Occipital lobe (tissue), 3 donors: ENCODE measurements at places on chromosomes 2 and 18. TPM values are rescaled to one million over a fixed set of nuclear protein-coding genes. Genes with fewer than 3 reads are reported as not detected.

The VWC2L gene
- 20.9 TPM for total RNA-seq

The PHOSPHO2 gene
- total RNA-seq: 14.5 TPM

The IL36B gene
- not detected for total RNA-seq

The PPP1CB gene
- total RNA-seq: 433 TPM

The KLHL30 gene
- 0.16 TPM for total RNA-seq

The EPB41L3 gene
- total RNA-seq: 72.7 TPM

The SRBD1 gene
- total RNA-seq: 78.6 TPM

The HDAC4 gene
- 30.9 TPM for total RNA-seq

The TRABD2A gene
- total RNA-seq: 1.1 TPM

The USP37 gene
- total RNA-seq: 38.7 TPM

The HYCC2 gene
- 54.4 TPM for total RNA-seq

The TMEM169 gene
- total RNA-seq: 21.7 TPM

The UGP2 gene
- 83.9 TPM for total RNA-seq
